NCI-H1694 treated with DMSO at 0.1 percent for 48 hours (cell line): ENCODE measurements at places on chromosomes 7 and 10.

DNA sequence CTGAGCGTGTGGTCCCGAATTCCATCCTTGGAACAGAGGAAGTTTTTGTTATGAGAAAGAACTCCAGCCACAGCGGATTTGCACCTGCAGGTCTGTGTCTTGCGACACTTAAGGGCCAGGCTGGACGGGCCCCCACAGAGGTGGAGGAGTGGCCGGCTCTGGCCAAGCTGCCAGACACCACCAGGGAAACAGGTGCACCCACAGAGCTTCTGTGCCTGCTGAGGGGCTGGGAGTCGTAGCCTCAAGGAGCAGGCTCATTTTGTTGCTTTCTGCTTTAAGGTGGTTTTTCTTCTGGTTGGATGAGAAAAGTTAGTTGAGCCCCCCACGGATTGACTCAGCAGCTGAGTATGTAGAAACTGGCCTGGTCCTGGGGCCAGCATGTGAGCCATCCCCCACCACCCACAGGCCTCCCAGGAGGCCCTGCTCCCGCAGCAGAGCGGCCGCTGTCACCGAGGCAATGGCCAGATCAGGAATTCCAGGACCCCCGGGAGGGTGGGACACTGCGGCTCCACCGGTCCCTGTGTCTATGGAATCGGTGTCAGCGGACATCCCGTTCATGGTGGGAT, 41.9 kb downstream of the NKX6-2 start:
- no peak for DNase-seq

- DNase-seq: no peak
Measured at GRCh38 chr7:82755705-82756551, 312.4 kb upstream of the CACNA2D1 start.

- no peak for DNase-seq
Measured at GRCh38 chr7:43760861-43761260, 2.4 kb downstream of the BLVRA start.

GRCh38 chr10:100829097-100829870, 83.5 kb upstream of the SLF2 start:
- DNase-seq: no peak

GRCh38 chr10:125845617-125846016, 22.3 kb downstream of the BCCIP start:
- no peak for DNase-seq

GRCh38 chr7:47179812-47180515, 401.9 kb downstream of the TNS3 start:
- peak; percentile 87 for DNase-seq

DNA sequence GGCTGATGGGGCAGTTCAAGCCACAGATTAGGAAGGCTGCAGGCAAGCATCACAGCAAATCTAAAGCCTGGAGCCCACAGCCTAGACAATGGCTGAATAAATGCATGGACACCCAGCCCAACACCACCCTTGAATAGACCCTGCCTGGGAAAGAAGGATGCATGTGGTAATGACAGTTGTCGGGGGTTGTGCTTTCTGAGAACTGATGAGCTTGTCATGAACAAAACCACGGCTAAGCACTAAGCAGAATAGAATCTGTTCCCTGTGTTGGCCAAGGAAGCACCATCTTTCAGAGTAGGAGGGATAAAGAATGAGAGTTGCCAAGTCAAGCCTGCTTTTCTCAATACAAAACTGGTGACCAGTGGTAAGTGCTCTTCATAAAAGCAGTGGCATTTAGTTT, 66.1 kb upstream of the JCAD start:
- DNase-seq: no peak

DNA sequence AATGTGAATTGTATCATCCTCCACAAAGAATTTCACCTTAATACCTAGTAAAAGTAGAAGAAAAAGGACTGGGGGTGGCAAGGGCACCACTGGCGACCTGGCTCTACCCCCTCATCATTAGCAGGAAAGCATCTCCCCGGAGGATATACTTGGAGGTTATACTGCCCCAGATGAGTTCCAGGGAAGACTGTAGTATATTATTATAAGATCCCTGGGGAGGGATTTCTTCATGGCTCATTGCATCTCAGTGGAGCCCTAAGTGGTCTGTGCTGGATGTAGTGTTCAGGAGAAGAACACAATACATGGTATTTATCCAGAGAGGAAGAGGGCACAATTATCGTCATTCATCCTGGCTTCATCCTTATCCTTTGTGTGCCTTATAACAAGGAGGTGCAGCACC, 14.2 kb upstream of the DYNC1I1 start:
- DNase-seq: no peak

GRCh38 chr10:15305634-15306033, 65.5 kb downstream of the FAM171A1 start:
- DNase-seq: no peak

DNA sequence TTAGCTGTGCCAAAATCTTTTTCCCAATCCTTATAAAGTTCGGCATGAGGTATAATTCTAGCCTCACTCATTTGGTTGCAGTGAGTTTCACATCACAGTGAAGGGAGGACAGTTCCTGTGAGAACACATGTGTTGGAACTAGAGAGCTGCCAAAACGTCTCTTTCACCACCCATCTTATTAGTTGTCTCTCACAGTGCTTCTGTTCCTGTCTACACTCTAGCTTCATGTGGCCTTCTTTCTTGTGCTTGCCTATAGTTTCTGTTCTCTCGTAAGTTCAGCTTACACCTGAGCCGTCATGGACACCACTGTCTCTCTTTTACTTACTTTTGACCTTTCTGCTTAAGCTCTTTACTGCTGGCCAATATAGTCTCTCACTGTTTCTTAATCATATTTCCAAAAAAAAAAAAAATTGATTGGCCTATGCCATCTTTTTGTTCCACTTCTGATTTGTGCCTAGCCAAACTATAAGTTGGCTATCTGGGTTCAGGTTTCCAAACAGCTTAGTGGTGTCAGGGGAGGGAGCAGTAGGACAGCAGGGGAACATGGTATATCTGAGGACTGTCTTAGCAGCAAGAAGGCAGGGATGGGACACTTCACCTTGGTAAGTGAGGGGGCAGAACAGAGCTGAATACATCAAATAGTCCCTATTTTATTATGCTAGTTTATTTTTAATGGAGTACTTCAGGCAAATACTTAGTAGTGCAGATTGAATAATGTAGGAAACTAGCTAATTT, 38.0 kb downstream of the ZNRF2 start:
- peak; percentile 36 for DNase-seq

DNA sequence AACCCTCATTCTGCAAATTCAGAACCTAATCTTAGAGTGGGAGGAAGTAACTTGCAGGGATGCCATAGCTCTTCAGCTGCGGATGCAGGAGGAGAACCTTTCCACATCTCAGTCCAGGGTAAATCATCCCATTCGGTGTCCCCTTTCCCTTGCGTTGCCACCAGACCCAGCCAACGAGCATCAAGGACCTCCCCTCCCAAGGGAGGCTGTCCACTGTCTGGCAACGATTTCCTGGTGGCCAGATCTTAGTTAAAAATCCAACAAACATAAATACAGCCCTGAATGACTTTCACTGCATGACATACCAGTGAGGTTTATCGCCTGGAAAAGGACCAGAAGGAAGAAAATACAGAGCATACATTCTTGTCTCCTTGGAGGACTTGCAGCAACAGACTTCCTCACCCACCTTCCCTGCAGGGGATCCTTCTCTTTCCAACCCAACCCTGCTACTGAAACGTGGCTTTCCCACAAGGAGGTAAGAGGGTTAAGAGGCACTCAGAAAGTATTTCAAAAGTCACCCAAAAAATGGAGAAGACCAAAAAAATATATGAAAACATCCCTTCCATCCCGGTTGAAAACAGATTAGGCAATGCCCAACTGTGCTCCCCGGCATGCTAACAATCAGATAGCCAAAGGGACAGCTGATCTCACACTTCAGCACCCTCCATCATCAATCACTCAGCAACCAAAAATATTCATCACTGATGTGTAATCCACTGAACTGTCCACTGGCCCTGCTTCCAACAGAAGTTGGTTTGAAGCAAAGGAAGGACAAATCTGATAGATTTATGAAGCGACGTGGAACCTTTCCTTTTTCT, 206.6 kb downstream of the TNS3 start:
- no peak for DNase-seq

DNA sequence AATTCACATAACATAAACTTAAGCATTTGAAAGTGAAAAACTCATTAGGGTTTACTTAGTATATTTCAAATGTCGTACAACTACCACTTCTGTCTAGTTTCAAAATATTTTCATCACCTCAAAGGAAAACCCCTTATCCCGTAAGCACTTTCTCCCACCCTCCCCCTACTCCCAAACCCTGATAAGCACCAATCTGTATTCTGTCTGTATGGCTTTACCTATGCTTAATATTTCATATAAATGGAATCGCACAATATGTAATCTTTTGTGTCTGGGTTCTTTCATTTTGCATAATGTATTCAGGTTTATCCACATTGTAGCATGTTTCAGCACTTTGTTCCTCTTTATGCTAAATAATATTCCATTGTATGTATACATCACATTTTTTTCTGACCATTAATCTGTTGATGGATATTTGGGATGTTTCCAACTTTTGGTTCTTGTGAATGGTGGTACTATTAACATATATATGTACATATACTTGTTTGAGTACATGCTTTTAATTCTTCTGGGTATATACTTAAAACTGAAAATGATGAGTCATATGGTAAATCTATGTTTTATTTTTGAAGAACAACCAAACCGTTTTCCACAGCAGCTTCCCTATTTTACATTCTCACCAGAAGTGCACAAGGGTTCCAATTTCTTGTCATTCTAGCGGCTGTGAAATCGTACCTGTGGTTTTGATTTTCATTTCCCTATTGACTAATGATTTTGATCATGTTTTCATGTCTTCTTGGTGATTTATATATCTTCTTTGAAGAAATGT, 6.2 kb upstream of the STARD3NL start:
- no peak for DNase-seq

GRCh38 chr7:17207220-17207619, 91.2 kb upstream of the AHR start:
- DNase-seq: no peak

DNA sequence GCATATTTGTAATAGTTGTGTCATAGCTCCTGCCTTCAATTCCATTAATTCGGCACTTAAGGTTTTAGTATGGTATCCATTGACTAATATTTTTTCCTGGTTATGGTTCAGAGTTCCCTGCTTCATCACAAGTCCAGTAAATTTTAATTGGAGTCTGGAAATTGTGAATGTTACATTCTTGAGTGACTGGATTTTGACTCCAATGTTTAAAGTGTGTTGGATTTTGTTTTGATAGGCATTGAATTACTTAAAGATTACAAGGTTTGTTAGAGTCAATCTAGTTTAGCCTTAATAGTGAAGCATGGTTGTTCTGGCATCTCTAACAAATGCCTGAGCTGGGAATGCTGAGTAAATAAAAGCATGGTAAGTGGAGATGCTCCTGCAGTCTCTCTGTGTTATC, 326.6 kb upstream of the IGFBP3 start:
- no peak for DNase-seq

DNA sequence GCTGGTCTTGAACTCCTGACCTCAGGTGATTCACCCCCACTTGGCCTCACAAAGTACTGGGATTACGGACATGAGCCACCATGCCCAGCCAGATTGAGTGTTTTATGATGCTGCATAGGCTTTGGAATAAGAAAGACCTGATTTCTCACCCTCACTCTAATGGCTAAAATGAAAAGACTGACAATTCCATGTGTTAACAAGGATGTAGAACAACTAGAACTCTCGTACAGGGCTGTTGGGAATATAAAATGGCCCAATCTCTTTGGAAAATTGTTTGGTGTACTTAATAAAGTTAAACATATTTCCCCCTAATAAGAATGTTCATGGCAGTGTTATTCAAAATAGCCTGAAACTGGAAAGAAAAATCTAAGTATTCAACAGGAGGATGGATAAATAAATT, 43.2 kb upstream of the VCL start:
- no peak for DNase-seq

GRCh38 chr7:6436385-6436685, 11.4 kb downstream of the DAGLB start:
- peak; percentile 44 for DNase-seq
